Liver (tissue), 10 donors: ENCODE measurements at places on chromosomes 16 and 17. TPM values are rescaled to one million over a fixed set of nuclear protein-coding genes. Genes with fewer than 3 reads are reported as not detected.

UMOD gene
- total RNA-seq: not detected

DNA sequence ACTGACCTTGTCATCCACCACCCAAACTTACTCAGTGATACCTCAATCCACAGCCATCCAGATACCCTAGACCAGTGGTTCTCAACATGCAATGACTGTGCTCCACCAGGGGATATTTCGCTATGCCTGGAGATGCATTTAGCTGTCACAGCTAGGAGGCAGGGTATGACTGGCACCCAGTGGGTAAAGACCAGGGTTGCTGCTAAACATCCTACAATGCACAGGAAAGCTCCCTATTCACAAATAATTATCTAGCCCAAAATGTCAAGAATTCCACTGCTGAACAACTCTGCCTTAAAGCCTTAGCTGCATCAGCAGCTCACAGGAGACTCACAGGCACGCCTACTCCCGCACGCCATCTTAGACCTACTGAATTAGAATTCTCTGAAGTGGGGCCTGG, 212.6 kb downstream of the GRIN2A start:
- no peaks in the 10 kb centered on the region for H3K36me3 ChIP-seq
- no peaks in the 10 kb centered on the region for H3K27me3 ChIP-seq
- H3K4me1 ChIP-seq: no peaks in the 10 kb centered on the region
- no peak overlapping the region for H3K27ac ChIP-seq

FBRS gene
- total RNA-seq: 15.1 TPM

DNA sequence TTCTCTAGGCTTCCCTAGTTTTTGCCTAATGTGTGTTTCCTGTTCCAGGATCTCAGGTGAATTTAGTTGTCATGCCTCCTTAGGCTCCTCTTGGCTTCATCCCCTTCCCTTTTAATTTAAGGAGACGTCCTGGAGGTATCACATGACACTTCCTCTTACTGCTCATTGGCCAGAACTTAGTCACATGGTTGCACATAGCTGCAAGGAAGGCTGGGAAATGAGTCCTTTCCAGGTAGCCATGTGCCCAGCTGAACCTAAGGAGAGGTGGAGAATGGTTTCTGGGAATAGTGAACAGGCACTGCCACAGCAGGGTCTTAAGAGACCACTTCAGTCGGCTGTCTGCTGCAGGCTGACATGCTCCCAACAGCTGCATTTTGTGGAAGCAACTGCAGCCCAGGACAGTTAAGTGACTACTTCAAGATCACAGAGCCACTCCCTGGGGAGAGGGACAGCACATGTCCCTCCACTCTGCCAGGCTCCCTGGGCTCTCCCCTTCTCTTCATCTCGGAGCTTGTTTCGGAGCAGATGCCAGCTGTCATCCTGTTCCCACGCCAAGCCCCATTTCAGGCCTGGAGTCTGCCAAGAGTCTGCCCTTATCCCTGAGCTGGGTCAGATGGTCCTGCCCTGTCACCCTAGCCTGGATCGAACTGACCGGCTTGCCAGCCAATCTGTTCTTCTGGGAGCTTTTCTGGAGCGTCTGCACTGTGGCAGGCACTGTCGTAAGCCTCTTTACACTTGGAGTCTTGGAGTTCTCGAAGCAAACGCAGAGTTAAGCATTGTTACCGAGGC, 81.4 kb upstream of the FOXF1 start:
- no peaks in the 10 kb centered on the region for H3K4me1 ChIP-seq
- H3K27me3 ChIP-seq: no peaks in the 10 kb centered on the region
- H3K27ac ChIP-seq: no peak overlapping the region
- H3K4me3 ChIP-seq: no peak overlapping the region
- H3K36me3 ChIP-seq: no peaks in the 10 kb centered on the region

PRPF8 gene
- 110 TPM for total RNA-seq

EVI2A gene
- total RNA-seq: 2.1 TPM

- H3K36me3 ChIP-seq: no peaks in the 10 kb centered on the region
- H3K4me1 ChIP-seq: peaks cover 13% of the 10 kb centered on the region
- no peak for DNase-seq
- no peaks in the 10 kb centered on the region for H3K27me3 ChIP-seq
Observed at GRCh38 chr17:66507982-66508760, 205.8 kb downstream of the PRKCA start.

GRCh38 chr16:87806641-87807546, 41.1 kb upstream of the KLHDC4 start:
- no peak overlapping the region for H3K27ac ChIP-seq
- no peak for DNase-seq
- H3K4me3 ChIP-seq: no peak overlapping the region
- H3K27me3 ChIP-seq: no peaks in the 10 kb centered on the region

DNA sequence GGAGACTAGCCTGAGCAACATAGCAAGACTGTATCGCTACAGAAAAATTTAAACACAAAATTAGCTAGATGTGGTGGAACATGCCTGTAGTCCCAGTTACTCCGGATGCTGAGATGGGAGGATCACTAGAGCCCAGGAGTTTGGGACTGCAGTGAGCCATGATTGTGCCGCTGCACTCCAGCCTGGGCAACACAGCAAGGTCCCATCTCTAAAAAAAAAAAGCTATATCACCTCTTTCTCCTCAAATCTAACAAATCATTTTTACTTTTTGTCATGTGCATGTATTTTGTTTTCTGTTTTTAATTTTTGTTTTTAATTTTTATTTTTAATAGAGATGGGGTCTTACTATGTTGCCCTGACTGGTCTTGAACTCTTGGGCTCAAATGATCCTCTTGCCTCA, 5.9 kb downstream of the DUS2 start:
- no peak overlapping the region for H3K27ac ChIP-seq
- H3K36me3 ChIP-seq: peaks cover 2% of the 10 kb centered on the region
- no peak for DNase-seq
- peaks cover 4% of the 10 kb centered on the region for H3K4me1 ChIP-seq
- H3K4me3 ChIP-seq: no peak overlapping the region

CACNG5 gene
- not detected for total RNA-seq

TEX14 gene
- 0.17 TPM for total RNA-seq

DNA sequence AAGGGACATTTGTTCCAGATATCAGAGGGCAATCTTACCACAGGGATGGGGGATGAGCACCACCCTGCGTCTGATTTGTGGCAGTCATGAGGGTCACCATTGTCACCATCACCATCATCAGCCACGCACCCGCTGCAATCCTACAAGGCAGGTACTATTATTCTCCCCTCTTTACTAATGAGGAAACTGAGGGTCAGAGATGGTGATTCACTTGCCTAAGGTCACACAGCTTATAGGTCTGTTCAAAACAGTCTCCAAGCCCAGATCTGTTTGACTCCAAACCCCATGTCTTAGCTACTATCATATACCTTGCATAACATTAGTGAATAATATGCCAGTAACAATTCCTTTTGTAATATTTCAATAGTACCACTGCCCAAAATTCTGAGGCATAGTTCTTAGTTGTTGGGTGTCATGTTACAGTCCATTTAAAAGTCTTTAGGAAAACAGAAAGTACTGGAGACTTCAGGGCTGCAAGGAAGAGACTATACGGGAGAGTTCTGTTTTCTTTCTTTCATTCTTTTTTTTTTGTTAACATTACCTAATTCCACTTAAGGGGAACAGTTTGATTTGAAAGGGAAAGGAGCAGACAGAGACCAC, 166.4 kb downstream of the C16orf95 start:
- no peaks in the 10 kb centered on the region for H3K27me3 ChIP-seq
- DNase-seq: no peak
- H3K27ac ChIP-seq: no peak overlapping the region
- H3K4me1 ChIP-seq: no peaks in the 10 kb centered on the region

DNA sequence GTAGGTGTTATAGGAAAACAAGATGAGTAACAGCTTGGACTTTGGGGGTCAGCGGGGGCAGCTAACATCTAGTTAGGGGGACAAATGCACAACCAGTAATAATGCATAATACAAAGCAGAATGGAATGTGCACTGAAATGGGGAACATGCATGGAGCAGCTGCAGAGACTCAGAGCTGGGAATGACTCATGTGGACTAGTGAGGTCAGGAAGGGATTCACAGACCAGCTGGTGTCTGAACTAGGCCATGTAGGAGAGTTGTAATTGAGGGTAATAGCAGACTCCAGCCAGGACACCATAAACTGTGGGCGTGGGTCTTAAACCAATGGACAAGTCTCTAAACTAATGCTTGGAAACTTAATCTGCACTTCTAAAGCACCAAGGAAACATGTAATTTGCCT, 176.8 kb upstream of the ASIC2 start:
- H3K36me3 ChIP-seq: no peaks in the 10 kb centered on the region
- H3K27me3 ChIP-seq: no peaks in the 10 kb centered on the region
- no peak overlapping the region for H3K4me3 ChIP-seq
- H3K4me1 ChIP-seq: no peaks in the 10 kb centered on the region

GRCh38 chr16:78269256-78269655, 169.8 kb downstream of the WWOX start:
- H3K4me3 ChIP-seq: no peak overlapping the region
- H3K36me3 ChIP-seq: no peaks in the 10 kb centered on the region
- H3K27ac ChIP-seq: no peak overlapping the region
- DNase-seq: no peak

DNA sequence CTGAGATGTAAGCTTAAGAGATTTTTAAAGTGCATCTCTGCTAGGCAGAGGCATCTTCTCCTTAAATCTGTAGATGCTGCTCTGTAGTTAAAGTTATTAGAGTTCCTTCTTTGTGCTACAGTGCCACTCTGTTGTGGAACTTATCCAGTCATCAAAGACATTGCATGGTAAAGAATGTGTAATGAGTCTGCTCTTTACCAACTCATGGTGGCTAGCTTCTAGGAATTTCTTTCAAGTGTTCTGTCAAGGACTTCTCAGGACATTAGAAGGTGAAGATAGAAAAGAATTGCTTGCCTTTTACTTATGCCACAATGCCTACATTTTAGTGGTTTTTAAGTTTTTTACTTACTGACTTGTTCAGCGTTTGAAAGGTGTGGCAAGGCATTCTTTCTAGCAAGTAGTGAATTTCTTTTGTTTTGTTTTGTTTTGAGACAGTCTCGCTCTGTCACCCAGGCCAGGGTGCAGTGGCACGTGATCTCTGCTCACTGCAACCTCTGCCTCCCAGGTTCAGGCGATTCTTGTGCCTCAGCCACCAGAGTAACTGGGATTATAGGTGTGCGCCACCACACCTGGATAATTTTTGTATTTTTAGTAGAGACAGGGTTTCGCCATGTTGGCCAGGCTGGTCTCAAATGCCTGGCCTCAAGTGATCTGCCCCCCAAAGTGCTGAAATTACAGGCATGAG, 20.3 kb upstream of the ARL2BP start:
- H3K4me3 ChIP-seq: no peak overlapping the region
- no peaks in the 10 kb centered on the region for H3K4me1 ChIP-seq
- H3K27me3 ChIP-seq: no peaks in the 10 kb centered on the region
- H3K27ac ChIP-seq: no peak overlapping the region
- DNase-seq: no peak

DNA sequence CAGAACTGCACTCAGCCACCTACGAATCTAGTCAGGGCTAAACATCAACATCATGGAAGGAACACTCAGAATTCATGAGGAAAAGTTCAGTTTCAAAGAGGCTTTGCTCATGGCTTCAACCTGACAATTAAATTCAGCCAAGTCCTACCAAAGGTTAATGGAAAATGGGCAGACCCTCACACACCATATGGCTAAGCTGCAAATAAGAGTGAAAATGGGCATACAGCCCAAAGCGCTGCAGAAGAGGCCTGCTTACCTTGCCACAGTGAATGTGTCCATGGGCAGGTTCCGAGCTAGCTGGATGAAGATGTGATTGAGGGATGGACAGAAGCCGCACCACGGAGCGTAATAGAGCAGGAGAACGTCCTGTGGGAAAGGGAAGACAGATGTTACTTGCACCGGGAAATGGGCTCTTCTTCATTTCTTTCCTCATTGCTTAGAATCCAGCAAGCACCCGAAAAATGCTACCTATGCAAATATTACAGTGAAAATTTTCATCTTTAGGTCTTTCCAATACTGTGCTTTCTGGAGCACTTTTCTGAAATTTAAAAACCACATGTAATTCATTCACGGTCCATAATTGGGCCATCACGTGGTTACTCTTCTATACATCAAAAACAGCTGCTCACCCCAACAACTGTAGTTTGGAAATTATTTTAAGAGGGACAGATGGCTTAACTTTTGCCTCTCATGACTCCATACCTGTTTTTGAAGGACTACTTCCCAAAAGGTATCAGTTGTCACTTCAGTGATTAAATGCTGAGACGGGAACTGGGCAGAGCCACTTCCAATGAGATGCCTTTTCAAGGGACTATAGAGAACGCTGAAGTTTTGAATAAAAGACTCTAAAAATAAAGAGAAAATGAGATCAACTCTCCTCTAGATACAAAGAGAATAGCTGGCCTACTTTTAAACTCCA, 19.6 kb downstream of the SNN start:
- no peak overlapping the region for H3K27ac ChIP-seq
- no peaks in the 10 kb centered on the region for H3K4me1 ChIP-seq
- H3K36me3 ChIP-seq: peaks cover 55% of the 10 kb centered on the region
- H3K4me3 ChIP-seq: no peak overlapping the region
- no peaks in the 10 kb centered on the region for H3K27me3 ChIP-seq
- DNase-seq: no peak

DNA sequence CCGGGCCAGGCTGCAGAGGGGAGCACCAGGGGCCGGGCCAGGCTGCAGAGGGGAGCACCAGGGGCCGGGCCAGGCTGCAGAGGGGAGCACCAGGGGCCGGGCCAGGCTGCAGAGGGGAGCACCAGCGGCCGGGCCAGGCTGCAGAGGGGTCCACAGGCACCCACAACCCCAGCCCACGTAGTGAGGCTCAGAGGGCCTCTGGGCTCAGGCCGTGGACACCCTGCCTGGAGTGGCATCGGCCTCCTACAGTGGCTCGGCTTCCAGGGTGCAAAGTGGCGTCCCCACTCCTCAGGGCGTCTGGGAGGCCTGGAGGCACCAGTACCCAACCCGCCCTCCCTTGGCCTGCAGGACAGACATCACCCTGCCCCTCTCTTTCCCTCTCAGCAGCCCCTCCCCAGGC, 9.6 kb downstream of the DOC2B start:
- DNase-seq: no peak
- H3K27me3 ChIP-seq: no peaks in the 10 kb centered on the region
- no peak overlapping the region for H3K27ac ChIP-seq
- no peaks in the 10 kb centered on the region for H3K4me1 ChIP-seq
- no peak overlapping the region for H3K4me3 ChIP-seq

CD300H gene
- total RNA-seq: not detected
